Endothelial cell of coronary artery (primary cell): ENCODE measurements at places on chromosomes 2 and 18. TPM values are rescaled to one million over a fixed set of nuclear protein-coding genes. Genes with fewer than 3 reads are reported as not detected.

The KLHL41 gene
- total RNA-seq: 0.09 and 0.19 TPM in 2 replicates

The SOWAHC gene
- 2.6 and 5.2 TPM in 2 replicates for total RNA-seq

The CERKL gene
- total RNA-seq: not detected in 2 replicates

The FZD7 gene
- 0.36 and 0.85 TPM in 2 replicates for total RNA-seq

The RIT2 gene
- total RNA-seq: not detected in 2 replicates
